ENCODE measurements at places on chromosomes 7 and 10.

DNA sequence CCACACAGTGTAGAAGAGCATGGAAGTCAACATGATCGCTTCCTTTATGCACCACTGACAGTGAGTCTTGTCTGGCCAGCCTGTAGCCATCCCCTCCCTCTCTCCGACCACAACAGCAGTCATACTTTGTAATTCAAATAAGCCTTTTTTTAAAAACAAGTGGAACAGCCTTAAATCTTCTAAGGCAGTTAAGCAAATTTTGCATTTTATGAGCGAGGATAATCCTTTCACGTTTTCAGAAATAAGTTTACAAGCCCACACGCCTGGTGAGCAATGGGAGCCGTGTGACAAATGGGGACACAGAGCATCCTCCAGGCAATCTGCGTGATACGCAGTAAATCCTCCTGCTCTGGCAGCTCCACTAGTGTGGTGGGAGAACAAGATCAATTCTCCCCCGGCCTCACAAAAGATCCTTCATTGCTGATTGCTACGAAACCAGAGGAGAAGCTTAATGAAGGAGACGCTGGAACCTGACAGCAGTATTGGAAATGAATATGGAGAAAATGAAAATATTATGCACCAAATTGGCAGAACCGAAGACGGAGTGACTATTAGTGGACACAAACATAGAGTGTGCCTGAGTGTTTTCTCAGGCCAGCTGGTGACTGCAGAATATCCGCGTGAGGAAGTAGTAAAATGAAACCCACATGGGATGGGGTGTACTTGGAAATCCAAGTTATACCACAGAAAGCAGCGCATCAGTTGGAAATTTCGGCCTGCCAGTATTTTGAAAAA, 104.2 kb upstream of the CDCA7L start:
- no peak for DNase-seq

DNA sequence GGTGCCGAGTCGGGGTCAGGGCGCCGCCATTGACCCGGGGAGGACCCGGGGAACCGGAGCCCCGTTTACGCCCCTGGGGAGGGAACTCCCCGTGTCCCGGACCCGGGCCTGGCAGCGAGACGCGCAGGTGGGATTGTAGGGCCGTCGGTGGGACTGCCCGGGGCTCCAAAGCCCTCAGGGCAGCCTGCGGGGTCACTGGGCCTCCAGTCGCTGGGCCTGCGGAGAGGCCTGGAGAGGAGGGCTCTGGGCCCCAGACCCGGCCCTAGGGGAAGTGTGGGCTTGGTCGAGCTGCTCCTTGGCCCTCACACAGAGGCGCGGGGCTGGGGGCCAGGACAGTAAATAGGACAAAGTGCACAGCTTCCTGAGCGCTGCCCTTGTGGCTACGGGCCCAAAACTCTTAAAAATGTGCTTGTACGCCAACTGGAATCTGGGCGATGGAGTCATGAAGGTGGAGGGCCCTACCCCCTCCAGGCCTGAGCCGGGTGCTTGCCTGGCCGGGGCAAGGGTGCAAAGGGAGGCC, 657 bp downstream of the ECHDC3 start:
- DNase-seq = no peak

DNA sequence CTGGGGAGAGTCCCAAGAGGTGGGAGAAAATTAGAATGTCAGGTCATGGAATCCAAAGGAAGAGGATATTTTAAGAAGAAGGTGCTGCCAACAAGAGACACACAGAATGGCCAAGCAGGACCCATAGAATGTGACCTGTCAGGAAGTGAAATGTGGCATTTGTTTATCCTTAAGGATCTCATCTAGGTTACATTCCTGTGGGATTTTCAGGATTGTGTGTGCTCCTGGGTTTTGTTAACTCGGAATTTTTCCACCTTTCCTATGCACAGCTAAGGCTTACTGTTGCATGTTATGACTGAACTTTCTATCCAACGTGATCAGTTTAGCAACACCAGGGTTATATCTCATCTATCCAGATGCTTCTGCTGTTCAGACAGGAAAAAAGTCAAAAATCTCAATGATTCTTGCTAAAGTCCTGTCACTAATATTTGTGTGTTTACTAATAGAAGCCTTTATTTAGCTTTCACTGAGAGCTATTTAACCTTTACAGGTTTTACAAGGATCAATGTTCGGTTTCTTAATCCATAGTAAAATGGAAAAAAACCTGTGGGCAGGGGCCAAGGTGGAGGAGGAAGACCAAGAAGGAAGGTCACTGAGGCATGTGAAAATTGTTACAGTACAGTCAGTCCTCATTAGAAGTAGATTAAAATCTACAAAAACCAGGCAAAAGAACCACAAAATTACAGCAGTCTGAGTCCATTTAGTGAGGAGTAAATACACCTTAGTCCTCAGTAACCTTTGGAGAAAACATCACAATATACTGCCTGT, 437.8 kb upstream of the NPVF start:
- DNase-seq = no peak

- DNase-seq = no peak
These were observed 1.1 kb downstream of the KIAA1217 start for GRCh38 chr10:24209946-24210491.

DNA sequence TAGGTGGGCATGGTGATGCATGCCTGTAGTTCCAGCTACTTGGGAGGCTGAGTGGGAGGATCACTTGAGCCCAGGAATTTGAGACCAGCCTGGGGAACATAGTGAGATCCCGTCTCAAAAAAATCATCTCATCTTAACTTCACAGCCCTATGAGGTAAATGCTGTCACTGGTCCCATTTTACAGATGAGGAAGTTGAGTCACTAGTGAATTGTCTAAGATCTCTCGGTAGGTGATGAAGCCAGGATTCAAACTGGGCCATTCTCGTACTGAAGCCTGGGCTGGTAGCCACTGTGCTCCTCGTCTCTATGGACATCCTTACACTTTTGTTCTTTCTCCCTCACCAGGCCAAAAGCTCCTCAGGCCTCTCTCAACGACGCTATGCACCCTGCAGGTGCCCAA, 6.4 kb downstream of the SLIT1 start:
- no peak for DNase-seq

DNA sequence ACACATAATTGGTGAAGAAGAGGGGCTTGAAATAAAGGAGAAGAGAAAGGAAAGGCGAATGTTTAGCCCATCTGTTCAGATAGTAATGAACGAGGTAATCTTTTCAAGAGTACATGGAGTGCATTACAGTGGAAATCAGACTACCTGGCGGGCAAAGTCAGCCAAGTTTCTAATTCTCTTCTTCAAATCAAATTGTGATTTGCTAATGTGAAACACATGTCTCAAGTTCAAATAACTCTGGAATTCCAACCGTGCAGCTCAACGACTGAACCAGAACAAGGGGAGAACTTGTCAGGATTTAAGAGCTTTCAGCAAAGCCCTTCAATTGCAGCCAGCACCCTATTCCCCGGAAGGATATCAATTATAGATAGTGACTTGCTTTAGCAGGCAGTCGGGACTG, 216.9 kb downstream of the GLI3 start:
- no peak for DNase-seq

- no peak for DNase-seq
These were observed 2.0 kb downstream of the C10orf90 start for GRCh38 chr10:126668505-126668904.

DNA sequence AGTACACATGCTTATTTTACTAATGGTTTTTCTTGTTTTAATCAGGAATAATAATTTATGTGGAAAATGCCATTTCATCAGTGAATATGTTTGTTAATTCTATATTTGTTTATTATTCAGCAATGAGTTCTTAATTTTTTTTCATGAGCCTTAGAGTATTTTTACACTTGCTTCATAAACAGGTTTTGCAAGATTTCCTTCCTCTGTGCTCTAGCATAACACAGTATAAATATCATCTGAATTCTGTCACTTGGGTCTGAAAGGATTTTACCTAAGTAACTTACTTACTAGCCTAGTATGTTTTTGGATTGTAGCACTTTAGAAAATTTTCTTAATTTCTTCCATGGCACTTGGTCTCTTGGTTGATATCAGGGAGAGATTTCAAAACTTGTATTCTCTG, 45.8 kb downstream of the GLCCI1 start:
- no peak for DNase-seq

DNA sequence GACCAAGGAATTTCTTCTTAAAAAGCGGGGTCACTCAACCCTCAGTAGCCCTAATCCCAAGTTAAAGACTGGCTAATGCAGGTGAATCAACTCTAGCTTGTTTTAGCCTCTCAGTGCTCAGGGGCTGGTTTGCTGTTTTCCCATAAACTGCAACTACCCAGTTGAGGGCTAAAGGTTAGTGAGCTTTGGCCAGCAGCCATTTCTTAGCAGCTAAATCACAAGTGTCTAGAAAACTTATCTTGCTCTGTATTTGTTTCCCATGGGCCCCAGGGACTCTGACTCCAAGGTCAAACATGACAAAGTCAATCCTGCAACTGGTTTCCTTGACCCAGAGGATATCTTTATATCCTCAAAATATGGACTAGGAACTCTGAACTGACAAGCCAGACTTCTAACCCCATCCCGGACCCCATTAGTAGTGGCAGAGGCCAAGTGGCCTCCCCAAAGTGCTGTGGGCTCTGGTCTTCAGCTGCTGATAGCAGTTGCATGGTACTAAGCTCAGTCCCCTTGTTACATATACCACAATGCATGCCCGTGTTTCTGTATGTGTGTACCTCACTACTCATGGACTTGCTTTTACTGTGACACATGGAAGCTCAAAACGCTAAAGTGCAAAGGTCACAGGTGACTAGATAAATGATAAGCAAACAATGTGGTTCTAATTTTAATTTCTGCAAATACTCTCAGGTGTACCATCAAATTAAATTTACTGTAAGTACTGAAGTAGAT, 793.0 kb upstream of the IGFBP3 start:
- no peak for DNase-seq

GRCh38 chr7:24783698-24784097, 26.4 kb upstream of the GSDME start:
- DNase-seq = no peak

GRCh38 chr10:97684866-97685394, 2.1 kb downstream of the AVPI1 start:
- DNase-seq = no peak

DNA sequence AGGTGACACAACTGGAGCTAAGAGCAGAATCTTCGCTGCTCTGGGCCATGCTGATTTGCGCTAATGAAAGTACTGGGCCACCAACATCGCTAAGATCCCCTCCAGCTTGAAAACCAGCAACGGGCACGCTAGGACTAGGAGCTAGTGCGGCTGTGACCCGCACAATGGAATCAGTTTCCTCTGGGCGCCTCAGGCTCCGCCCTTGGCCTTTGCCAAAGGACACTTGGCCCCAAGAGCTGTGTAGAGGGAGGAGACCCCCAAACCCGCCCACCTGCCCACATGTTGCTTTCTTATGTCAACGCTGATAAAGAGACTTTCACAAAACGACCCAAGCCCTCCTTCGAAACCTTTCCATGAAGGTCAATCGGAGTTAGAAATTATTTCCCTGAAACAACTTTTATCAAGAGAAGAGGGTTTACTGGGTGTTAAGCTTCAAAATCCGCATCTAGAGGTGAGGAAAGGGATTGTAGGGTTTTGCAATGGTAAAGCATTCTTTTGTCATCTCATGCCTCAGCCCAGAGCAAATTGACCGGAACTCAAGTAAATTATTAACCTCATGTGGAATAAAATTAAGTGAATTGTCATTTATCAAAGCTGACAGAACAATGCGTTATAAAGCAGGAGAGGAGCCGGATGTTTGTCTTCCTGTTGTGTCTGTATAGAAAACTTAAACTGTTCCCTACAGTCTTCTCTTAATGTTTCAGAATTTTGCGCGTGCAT, 9.4 kb downstream of the ABCB5 start:
- no peak for DNase-seq

GRCh38 chr7:55365205-55365674, at the start of gene LANCL2:
Gene LANCL2 (plus strand): TSS chr7:55365337. CDS start chr7:55366026, 689 bp downstream.
- DNase-seq = no peak
